ENCODE measurements at places on chromosomes 5 and 9. TPM values are rescaled to one million over a fixed set of nuclear protein-coding genes. Genes with fewer than 3 reads are reported as not detected.

CBY3 gene
- polyA plus RNA-seq, result 1.0 TPM

PDZD2 gene
- polyA plus RNA-seq, result not detected

SPAG8 gene
- 0.72 TPM for polyA plus RNA-seq

INSL4 gene
- polyA plus RNA-seq, result not detected

DDX4 gene
- 0.01 TPM for polyA plus RNA-seq

QRFP gene
- not detected for polyA plus RNA-seq

CDC20B gene
- not detected for polyA plus RNA-seq

IGIP gene
- 7.6 TPM for polyA plus RNA-seq

TMEM215 gene
- polyA plus RNA-seq, result not detected

SRD5A1 gene
- 16.6 TPM for polyA plus RNA-seq

GRM6 gene
- not detected for polyA plus RNA-seq

SURF2 gene
- 30.3 TPM for polyA plus RNA-seq

DNA sequence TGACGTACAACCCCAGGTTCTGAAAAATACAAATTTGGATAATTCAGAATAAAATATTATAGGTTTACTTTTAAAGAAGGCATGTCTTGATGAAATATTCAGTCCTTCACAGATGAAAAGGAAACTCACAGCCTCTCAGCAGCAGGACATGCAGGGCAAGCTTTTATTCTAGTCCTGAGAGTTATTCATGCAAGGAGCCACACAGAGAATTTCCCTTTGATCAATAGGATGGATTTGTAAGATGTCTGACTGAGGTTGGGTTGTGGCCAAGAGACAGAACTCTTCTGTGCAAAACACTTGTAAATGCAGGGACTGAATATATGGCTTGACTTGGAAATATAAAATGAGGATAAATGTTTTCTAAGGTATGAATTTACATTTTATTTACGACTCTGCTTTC lies 48.8 kb upstream of the TBCA start:
- no peak for DNase-seq

GRCh38 chr5:138186002-138186447 lies 7.1 kb downstream of the KIF20A start:
- DNase-seq, result no peak

DNA sequence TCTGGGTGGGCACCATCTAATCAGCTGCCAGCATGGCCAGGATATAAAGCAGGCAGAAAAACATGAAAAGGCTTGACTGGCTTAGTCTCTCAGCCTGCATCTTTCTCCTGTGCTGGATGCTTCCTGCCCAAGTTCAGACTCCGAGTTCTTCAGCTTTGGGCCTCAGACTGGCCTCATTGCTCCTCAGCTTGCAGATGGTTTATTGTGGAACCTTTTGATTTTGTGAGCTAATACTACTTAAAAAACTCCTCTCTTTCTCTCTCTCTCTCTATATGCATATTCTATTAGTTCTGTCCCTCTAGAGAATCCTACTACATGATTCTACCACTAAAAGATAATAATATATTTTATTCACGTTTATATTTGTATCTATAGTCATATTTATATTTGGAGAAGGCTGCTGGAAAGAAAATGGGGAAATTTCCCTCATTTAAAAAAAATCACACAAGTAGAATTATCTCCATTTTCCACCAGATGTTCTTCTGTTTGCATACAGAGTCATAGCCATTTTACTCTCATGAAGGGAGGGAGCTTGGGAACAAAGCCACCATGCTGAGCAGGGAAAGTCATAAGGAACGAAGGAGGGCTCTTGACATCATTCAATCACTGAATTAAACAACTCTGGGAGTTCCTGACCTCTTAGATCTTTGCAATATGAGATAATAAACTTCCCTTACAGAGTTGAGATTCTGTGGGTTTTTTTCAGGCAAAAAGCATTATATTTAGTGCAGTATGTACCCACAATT lies 1137.4 kb upstream of the CDH18 start:
- DNase-seq, result no peak

GRCh38 chr9:114153761-114154599 lies 1.4 kb upstream of the COL27A1 start:
- no peak for DNase-seq

DNA sequence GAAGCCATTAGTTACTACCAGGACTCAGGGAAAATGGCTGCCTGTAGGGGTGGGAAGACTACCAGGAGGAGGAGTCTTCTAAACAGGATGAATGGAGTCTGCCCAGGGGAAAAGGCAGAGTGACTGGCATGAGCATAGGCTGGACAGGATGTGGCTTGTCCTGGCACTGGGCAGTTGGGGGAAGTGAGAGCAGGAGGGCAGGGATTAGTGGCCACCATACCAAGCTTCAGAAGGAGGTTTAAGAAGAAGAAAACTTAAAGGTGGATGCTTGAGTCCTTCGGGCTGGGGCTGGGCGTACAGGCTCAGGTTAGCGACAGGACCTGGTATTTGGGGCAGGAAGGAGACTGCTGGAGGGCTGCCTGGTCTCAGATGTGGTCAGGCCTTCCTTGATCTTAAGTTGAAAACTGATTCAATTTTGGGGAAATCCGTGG lies 5.0 kb upstream of the NSD1 start:
- DNase-seq, result no peak

- DNase-seq, result no peak
These were observed 364 bp downstream of the RPS6 start for GRCh38 chr9:19379697-19380046.

DNA sequence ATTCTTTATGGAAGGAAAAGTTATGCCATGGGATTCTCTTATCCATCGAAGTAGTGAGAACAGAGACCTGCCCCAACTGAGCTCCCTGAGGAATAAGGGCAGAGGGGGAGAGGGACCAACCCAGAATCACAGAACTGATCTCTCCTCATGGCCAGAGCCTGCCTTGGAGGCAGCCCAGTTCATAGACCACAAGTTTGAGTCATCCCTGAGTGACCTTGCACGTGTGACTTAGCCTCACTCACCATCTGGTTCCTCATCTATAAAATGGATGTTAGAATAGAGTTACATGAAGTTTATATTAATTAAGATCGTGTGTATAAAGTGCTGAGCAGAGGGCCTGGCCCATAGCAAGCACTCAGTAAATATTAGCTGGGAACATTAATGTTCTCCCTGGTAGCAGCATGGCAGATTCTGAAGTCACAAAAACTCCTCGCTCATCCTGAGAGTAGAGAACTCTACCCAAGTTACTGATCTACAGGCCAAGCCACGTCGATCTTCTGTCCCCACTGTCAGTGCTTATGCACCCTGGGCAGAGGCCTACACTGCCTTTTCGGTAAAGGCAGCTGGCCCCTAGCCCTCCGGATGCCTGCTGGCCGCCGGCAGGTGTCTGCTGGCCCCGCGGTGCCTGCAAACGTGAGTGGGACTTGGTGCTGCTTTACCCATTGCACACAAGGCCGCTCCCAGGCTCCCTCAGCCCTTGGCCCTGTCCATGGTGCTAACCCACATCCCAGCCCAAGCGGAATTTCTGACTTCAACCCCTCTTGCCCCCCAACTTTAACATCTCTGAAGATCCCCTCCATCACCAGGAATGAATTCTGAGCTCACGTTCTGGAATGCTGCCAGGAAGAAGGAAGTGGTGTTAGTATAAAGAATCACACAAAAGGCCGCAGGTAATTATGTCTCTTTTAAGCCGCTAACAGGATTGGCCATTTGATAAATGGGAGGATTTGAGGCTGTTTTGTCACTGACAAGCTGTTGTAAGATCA lies 61.1 kb upstream of the ARAP3 start:
- DNase-seq, result peak; percentile 62

- DNase-seq, result no peak
These were observed 272.2 kb upstream of the IRX2 start for GRCh38 chr5:3023656-3024055.

GRCh38 chr5:160923936-160924710 lies 72.1 kb upstream of the ATP10B start:
- peak; percentile 96 for DNase-seq

- DNase-seq, result peak; percentile 51
These were observed 82.5 kb downstream of the UHRF2 start for GRCh38 chr9:6495466-6495865.

- no peak for DNase-seq
These were observed 1158.7 kb downstream of the DTWD2 start for GRCh38 chr5:117829646-117830045.

- DNase-seq, result no peak
These were observed 75.6 kb downstream of the DMRT2 start for GRCh38 chr9:1125741-1126140.

GRCh38 chr9:80649001-80649420 lies 1040.3 kb downstream of the TLE1 start:
- DNase-seq, result no peak

DNA sequence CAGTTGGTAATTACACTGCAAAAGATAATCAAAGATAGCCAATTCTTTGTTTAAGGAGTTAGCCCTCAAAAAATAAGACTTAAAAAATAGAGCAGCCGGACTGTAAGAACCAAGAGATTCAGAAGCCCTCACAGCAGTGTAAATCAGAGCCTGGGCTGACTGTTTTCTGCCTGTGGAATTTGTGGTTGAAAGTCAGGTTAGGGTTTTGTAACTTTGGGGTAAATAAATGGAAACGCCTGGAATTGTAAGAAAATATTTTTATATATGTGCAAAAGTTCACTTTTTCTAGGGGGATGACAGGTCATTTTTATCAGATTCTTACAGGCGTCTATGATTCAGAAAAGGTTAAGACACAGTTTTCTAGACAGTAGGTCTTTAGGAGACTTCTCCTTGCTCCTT lies 35.6 kb downstream of the KLHL3 start:
- DNase-seq, result no peak

GRCh38 chr5:3740546-3741373 lies 145.1 kb downstream of the IRX1 start:
- DNase-seq, result no peak

DNA sequence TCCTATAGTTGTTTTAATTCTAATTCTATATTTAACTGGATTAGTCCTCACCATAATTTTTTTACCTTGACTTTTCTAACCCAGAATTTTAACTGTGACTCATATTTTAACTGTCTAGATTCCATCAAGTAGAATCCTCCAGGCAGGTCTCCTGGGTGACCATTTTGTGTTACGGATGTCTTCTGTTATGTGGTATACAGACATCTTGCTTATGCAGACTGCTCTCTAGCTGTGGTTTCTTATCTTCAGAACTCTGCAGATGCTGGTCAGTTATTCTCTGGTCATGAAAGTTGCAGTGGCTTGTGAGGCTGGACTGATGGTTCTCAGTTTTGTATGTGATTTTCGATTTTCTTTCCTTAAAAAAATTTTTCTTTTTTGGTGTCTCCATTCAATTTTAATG lies 139.4 kb downstream of the ATG10 start:
- DNase-seq, result no peak

- no peak for DNase-seq
These were observed 18.7 kb upstream of the EEIG1 start for GRCh38 chr9:127999461-127999860.

DNA sequence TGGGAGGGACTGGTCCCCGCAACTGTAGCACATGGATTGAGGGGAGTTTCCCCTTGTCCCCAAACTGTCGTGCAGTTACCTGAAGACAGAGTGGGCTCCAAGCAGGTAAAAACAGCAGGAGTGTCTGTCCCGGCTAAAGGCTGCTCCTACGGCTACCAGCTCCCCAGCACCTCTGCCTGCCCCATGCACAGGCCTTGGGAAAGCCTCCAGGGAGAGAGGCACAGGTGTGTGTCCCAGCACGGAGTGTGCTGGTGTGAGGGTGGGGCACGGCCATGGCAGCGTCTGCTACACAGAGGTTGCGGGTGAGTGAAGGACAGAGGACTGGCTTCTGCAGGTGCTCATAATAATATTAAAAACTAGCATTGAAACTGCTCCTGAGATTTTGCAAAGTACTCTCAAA lies 30.4 kb downstream of the STC2 start:
- no peak for DNase-seq

GRCh38 chr9:113600023-113600823 lies 136.7 kb downstream of the RGS3 start:
- DNase-seq, result no peak

DNA sequence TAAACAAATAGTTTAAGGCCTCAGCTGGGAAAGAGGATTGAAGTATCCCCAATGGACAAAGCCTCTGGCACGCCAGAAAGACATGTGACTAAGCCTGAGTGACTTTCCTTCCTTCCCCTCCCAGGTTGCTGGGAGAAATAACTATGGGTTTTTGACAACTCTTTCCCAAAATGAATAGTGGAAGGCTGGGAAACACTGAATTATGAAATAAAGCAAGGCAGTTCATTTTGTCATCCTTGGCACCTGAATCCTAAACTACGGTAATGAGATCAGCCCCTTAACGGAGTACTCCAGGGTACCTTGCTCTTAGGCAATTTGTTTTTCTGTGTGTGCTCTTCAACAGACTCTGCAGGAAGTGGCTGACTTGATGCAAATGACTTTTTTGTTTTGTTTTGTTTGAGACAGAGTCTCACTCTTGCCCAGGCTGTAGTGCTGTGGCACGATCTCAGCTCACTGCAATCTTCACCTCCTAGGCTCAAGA lies 75.2 kb downstream of the LMNB1 start:
- peak; percentile 9 for DNase-seq

GRCh38 chr9:90169490-90169889 lies 473.1 kb downstream of the DIRAS2 start:
- peak; percentile 92 for DNase-seq

GRCh38 chr5:177478711-177479646 lies 5.5 kb upstream of the DBN1 start:
- no peak for DNase-seq

All from small intestine (tissue), 16 donors.